ENCODE measurements at places on chromosomes 4 and X.

- no peak for DNase-seq
These were observed 471.5 kb downstream of the CCSER1 start for GRCh38 chr4:90598741-90599140.

DNA sequence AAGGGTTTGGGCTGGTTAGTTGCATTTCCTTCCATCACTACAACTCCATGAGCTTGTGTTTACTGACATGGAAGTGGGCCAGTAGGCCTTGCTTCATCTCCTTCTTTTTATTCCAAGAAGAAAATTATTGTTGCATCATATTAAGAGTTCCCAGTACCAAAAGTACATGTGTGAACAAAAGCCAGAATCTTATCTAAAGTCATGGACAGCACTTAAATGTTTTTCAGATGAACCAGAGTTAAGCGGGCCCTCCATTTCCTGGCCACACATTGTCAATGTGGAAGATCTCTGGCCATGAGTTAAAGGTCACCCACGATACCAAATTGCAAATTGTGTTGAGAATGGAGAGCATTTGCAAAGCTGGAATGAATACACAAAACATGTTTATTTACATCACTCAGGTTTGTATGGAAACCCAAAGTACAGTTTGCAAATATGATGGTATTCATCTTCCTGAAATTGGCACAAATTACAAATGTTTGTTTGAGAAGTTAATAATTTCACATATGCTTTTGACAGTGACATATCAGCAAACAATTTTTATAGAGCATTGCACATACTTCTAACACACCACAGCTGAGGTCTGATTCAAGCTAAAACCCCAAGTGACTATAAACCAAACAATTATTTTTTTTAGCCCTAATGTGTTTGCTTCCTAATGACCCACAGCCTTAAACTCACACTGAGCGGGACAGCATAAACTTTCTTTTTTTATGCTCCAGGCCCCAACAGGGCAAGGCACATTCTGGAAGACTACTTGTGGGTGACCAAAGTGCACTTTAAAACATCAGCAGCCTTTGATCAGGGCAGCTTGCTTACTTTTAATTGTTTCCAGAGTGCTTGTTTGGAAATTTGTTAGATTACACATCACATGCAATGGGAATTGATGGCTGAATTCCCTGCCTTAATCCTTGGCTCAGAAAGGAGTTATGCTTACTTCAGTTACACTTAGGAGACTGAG, 502.9 kb upstream of the SLIT2 start:
- DNase-seq = no peak

DNA sequence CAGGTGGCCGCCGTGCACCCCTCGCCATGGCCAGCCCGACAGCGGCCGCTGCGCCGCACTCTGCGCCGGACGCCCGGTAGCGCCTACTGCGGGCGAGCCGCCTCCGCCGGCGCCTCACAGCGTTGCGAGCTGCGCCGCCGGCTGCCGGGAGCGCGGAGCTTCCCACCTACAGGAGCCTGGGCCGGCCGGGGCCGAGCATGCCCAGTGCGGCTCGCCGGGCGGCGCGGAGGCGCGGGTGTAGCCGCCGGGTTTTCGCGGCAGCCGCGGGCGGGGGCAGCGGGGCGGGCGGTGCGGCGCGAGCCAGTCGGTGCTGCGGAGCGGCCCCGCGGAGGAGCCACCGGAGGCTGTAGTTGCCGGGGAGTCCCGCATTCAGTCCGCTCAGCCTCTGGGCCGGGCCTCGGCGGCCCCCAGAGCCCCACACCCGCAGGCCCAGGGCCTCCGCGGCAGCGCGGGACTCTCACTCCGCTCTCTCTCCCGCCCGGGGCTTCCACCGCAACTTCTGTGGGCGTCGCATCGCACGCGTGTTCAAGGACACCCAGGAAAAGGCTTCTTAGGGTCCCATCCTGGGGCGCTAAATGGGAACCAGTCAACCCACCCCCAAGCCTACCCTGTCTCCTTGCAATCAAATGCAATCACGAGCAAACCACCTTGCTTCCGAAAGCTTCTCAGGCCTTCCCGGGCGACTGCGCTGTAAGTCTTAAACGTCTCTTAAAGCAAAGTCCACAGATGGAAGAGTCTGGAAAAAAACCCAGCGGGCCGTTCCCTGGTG, at the start of gene MFAP3L:
TSS of gene MFAP3L (minus strand) at position 143 of the 769 bp plus-strand sequence. CDS start 20,518 bp downstream, outside the sequence.
- peak; percentile 94 for DNase-seq

DNA sequence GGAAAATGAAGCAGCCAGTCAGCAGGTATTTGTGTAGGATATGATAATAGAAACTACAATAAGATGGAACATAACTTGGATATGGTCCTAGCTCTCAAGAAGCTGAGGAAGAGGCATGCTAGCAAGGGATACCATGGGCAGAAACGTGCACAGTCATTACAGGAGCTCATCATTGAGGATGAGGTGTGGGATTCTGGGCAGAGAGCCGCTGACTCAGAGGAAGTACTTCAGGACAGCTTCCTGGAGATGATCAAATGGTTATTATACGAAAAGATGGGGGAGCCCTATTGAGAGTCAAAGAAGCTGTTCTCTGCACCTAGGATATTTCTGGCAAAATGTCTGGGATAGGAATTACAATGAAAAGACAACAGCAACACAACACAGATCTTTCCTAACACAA, 116.0 kb upstream of the PDE5A start:
- DNase-seq = no peak

DNA sequence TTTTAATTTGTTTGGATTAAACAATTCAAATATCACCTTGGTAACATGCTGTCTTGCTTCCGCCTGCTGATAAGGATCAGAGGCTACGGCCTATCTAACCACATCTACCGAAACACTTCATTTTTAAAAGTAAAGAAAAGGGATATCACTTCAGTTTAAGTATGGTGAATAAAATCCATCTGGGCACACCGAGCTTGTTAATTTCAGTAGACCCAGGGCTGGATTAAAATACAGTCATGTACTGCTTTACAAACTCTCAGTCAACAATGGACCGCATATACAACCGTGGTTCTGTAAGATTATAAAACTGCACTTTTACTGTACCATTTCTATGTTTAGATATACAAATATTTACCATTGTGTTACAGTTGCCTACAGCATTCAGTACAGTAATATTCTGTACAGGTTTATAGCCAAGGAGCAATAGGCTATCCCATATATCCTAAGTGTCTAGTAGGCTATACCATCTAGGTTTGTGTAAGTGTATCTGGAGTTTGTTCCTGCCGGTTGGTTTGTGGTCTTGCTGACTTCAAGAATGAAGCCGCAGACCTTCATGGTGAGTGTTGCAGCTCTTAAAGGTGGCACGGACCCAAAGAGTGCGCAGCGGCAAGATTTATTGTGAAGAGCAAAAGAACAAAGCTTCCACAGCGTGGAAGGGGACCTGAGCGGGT, 40.0 kb downstream of the SEPTIN11 start:
- DNase-seq = no peak

GRCh38 chr4:153523941-153524386, 57.8 kb downstream of the TMEM131L start:
- DNase-seq = no peak

GRCh38 chrX:14697451-14697850, 168.1 kb downstream of the GLRA2 start:
- peak; percentile 52 for DNase-seq

- no peak for DNase-seq
These were observed 23.9 kb downstream of the TBC1D19 start for GRCh38 chr4:26607776-26608175.

DNA sequence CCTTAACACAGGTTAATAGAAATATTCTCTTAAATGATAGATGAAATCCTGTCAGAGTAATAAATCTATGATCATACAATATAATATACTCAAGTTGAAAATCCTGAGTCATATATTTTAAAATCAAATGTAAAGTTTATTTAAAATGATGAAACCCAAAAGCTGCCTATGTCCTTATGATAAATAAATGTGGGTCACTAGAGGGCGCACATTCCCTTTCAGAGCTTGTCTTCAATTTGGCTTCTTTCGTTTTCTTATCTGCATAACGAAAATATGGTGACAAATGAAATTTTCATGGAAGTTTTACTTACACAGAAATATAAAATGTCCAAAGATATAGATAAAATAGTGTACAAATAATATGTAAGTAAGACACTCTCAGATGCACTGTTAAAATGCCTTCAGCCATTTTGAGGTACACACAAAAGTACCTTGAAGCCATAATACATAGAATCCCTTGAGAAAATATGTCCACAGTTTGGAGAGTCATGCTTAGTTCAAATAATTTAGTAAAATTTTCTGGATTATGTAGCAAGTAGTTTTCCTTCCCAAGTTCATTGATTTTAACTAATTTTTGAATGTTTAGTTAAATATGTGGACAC, 680.4 kb downstream of the DMD start:
- DNase-seq = no peak

DNA sequence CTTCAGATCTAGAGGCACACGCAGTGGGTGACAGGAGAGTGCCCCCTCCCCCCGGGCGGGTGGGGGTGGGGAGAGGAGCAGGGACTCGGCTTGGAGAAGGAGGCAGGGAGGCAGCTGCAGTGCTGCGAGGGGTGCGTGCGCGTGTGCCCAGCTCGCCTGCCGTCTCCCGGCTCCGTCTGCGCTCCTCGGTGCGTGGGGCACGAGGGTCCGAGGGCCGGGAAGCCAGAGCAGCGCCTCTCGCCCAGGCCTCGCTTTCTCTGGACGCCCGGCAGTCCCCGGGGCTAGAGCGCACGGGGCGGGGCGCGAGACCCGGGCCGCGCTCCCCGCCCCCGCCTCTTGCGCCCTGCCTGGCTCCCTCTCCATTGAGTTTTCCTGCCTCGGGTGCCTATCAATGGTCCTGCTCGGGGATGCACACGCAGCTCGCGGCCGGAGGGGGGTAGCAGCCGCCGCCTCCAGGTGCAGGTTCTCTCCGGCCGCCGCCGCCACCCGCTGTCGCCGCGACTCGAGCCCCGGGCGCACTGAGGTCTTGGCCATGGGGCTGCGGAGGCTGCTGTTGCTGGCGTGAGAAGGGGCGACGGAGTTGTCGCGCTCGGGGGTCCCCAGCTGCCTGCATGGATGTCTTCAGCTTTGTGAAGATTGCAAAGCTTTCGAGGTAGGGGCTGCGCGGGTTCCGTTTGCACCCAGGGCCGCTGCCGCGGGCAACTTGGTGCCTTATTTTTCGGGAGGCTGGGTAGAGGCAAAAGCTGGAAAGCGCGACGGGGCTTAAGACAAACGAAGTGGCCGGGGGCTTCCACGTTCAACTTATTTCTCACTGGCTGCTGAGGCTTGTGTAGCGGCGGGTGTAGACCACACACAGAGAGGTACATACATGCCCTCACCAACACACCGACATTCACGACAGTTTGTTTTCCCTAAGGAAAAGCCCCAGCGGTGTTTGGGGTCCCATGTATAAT, at the start of gene FRMPD4:
TSS of gene FRMPD4 (plus strand) at position 113 of the 953 bp plus-strand sequence. CDS start at position 612, 499 bp downstream.
- peak; percentile 61 for DNase-seq

DNA sequence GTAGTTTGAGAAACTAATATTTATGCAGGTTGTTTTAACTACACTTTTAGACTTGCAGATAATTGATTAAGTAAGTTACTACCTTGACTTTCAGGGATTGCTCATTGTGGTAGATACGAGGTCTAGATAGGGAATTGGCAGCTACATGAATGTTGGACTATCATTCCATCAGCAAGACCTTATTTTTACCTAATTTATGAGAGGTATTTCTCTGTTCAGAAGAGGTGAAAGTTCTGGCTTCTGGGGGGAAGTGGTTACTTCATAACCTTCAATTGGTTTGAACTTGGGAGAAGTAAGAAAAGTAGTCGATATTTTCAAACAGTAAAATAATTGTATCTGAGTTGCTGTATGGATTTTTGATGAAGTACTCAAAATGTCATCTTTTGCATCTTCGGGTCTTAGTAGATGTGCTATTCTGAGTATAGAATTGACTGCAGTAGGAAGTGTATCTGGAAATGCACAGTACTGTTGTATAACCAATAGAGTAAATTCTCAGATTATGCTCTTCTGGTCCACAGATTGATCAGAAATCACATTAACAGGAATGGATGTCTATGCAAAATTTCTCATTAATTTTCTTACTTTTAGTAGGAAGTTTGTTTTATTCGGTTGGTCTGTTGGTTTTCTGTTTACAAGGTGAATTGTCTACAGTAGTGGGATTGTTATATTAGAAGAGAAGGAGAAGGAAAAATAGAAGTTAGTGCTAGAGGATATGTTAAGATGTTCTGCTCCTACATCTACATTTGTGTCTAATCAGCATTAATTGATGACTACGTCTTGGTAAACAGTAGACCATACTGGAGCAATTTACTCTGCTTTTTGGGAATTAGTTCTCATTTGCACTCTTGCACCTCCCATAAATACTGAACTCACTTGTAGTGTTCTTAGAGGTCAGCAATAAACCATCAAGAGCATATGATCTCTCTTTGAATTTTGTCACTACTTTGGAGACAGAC, 3.0 kb downstream of the NFKB1 start:
- DNase-seq = no peak

DNA sequence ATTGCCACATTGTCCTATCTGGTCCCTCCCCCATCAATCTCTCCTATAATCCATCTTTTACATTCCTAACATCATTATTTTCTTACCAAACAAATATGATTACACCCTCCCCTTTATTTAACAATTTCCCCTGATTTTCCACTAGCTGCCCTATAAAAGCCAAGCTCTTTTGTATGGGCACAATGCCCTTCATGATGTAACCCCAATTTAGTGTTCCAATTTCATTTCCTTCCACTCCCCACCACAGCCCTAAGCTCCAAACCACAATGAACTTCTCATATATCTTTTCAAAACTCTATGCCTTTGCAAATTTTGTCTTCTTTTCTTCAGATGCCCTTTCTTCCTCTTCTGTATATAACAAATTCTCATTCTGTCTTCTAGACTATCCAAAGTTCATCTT, 39.5 kb upstream of the PTPN13 start:
- no peak for DNase-seq

GRCh38 chrX:24241822-24242648, 71.8 kb downstream of the SUPT20HL2 start:
- no peak for DNase-seq

GRCh38 chr4:83561381-83561780, 25.5 kb downstream of the GPAT3 start:
- no peak for DNase-seq

DNA sequence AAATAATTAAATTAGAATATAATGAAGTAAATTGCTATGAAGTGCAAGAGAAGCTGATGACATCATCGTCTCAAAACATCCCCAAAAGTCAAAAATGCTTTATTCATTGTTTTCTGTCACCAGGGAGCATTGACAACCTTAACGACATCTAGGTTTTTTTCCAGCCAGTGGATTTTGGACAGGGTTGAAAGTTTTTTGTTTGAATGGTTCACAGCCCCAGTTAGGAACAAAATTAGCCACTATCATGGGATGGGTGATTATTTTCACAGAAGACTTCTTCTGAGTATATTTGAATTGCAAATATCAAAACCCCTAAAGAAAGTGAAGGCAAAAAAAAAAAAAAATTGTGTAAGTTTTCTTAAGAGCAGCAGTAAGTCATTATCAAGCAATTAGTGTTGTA, 826.1 kb downstream of the STPG2 start:
- no peak for DNase-seq

GRCh38 chrX:21905313-21905712, 35.2 kb upstream of the SMS start:
- no peak for DNase-seq

GRCh38 chr4:185885604-185886003, 73.6 kb upstream of the SORBS2 start:
- DNase-seq = no peak

GRCh38 chr4:183142571-183143550, 43.8 kb downstream of the WWC2 start:
- DNase-seq = no peak

GRCh38 chr4:188161167-188161566, 21.9 kb downstream of the TRIML1 start:
- no peak for DNase-seq

GRCh38 chr4:152860046-152860445, 76.1 kb upstream of the FHDC1 start:
- no peak for DNase-seq

Data from ecto neural progenitor cell (in vitro differentiated cells).